ENCODE measurements at places on chromosomes 7 and 10.

- peaks cover 7% of the 10 kb centered on the region for H3K4me1 ChIP-seq
- no peaks in the 10 kb centered on the region for H3K36me3 ChIP-seq
- DNase-seq, result peak; percentile 79
- H3K4me3 ChIP-seq, result no peak overlapping the region
- H3K27ac ChIP-seq, result peak overlapping the region; percentile 61
Observed at GRCh38 chr10:23065181-23065948, 30.0 kb upstream of the MSRB2 start.

- peaks cover 9% of the 10 kb centered on the region for H3K4me1 ChIP-seq
- no peak overlapping the region for H3K4me3 ChIP-seq
- H3K27me3 ChIP-seq, result no peaks in the 10 kb centered on the region
- no peak overlapping the region for H3K27ac ChIP-seq
- peak; percentile 54 for DNase-seq
- H3K36me3 ChIP-seq, result no peaks in the 10 kb centered on the region
Observed at GRCh38 chr10:47257396-47258120, 42.4 kb upstream of the GDF10 start.

DNA sequence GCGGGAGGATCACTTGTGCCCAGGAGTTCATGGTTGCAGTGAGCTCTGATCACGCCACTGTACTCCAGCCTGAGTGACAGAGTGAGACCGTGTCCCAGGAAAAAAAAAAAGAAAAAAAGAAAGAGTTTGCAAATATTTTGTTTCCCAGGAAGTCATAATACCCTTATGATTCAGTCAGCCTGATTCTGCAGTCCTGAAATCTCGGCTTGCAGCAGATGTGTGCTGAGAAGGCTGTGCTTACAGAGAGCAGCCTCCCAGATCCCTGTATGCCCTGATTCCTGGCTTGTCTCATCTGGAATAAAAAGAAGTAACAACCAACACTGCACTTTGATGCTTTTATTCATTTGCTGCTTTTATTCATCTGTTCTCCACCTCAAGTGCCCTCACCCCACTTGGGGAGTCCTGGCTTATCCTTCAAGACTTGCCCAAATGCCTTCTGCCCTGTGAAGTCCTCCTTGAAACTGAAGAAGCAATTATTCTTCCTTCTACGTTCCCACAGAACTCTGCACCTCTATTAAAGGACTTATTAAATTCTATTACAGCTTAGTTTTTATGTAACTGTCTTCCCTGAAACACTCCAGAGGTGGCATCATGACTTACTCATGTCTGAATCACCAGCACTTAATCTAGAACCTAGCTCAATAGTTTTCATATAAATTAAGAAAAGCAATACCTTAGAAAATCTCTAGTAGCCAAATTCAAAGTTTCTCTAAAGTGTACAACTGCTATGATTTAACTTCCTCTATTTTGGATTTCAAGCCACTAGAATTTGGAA lies 27.7 kb upstream of the BPGM start:
- peak; percentile 64 for DNase-seq
- peak overlapping the region; percentile 28 for H3K4me3 ChIP-seq
- peak overlapping the region; percentile 93 for H3K27ac ChIP-seq
- H3K36me3 ChIP-seq, result no peaks in the 10 kb centered on the region
- H3K4me1 ChIP-seq, result peaks cover 30% of the 10 kb centered on the region

DNA sequence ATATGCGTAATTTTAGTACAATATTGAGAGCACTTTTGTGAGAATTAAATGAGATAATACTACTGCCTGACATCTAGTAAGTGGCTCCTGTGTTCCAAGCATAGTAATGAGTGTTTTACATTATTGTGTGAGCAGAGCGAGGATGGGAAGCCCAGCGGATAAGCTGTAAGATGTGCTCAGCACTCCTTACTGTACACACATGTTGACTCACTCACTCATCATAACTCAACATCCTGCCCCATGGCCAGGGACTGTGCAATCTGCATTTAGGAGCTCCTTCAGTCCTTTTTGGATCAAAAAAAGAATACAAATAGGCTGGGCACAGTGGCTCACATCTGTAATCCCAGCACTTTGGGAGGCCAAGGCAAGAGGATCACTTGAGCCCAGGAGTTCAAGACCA lies 72.9 kb upstream of the NEBL start:
- no peak overlapping the region for H3K4me3 ChIP-seq
- H3K27ac ChIP-seq, result no peak overlapping the region
- H3K36me3 ChIP-seq, result no peaks in the 10 kb centered on the region

GRCh38 chr7:147432079-147432478 lies 1158.5 kb upstream of the C7orf33 start:
- no peak overlapping the region for H3K4me3 ChIP-seq
- DNase-seq, result no peak
- no peaks in the 10 kb centered on the region for H3K36me3 ChIP-seq

DNA sequence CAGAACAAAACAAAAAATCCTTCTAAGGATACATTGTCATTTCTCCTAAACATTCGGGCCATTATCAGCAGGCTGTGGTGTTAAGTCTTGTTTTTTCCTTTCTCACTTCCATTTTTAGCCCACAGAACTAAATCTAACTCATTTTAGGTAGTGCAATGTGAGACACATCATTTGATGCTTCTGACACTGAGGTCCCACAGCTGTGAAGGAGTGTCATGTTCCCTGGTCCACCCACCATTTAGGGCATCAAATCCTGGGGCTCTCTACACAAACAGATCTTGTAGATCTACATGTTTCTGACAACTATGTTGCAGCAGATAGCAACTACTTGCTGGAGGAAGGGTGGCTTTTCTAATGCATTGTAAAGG lies 232.5 kb upstream of the IGFBP3 start:
- H3K4me1 ChIP-seq, result no peaks in the 10 kb centered on the region
- DNase-seq, result no peak
- no peak overlapping the region for H3K4me3 ChIP-seq
- no peaks in the 10 kb centered on the region for H3K27me3 ChIP-seq
- H3K36me3 ChIP-seq, result no peaks in the 10 kb centered on the region

DNA sequence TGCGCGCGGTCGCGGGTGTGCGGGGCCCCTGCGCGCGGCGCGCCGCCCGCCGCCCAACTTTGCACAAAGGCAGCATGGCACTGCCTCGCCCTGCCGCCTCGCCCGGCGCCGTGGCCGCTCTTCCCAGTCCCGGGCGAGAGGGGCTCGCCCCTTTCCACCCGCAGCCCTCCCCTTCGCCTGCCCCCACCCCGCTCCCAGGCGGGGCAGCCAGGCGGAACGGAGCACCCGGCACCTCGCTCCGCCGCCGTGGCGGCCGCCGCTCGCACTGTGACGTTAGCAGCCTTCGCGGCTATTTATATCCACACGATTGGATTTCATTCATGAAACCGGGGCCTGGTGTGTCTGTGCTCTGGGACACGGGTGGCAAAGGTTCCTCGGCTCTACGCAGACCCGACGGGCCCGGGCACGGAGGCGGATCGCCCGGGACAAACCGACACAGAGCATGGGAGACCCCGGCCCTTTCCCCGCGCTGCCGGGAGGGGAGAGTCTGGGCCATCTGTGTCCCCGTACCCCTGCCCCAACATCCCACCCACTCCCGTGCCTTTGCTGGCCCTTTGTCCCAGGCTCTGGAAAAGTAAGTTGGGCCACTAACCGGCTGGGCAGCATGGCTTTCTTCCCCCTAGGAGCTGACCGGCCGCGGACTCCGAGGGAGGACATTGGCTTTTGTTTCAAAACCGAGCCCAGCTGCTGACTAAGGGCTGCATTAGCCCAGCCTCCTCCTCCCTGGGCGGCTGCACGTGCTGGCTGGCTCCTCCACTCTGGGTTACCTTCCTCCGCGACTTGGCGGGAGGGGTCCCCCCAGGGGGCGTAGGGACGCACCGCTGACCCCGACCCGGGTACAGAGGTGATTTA lies at the start of gene RHOBTB1:
RHOBTB1 (minus strand) TSS at position 128 of the 852 bp plus-strand sequence. CDS start 32,643 bp downstream, outside the sequence.
- no peaks in the 10 kb centered on the region for H3K36me3 ChIP-seq
- peaks cover 11% of the 10 kb centered on the region for H3K4me1 ChIP-seq
- peak within 1 kb of the TSS; percentile 74 for H3K4me3 ChIP-seq
- H3K27me3 ChIP-seq, result no peaks in the 10 kb centered on the region
- DNase-seq, result peak; percentile 77
- peak within 1 kb of the TSS; percentile 99 for H3K27ac ChIP-seq

- H3K4me1 ChIP-seq, result no peaks in the 10 kb centered on the region
- H3K4me3 ChIP-seq, result no peak overlapping the region
- H3K27me3 ChIP-seq, result no peaks in the 10 kb centered on the region
- no peak for DNase-seq
- no peak overlapping the region for H3K27ac ChIP-seq
Observed at GRCh38 chr7:18437101-18437500, 58.4 kb upstream of the HDAC9 start.

Measured in astrocyte (in vitro differentiated cells and primary cell).